ENCODE measurements at places on chromosomes 11 and 22.

DNA sequence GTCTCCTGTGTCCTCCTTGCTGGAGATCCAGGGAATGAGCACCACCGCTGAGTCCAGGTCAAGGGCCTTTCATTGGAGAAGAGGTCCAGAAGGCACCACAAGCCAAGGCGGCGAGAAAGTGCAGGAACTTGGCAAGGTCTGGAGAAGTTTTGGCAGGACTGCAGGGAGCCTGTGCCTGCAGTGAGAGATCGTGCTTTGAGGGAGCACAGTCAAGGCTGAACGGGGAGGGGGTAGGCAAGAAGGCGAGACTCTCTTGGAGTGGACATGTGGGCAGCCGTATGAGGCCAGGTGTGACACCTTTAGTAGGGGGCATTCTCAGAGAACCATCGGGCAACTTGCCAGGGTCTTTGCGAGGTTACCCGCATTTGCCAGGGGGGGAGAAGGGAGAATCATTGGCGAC lies 30.5 kb downstream of the LRRC10B start:
- DNase-seq, result no peak

DNA sequence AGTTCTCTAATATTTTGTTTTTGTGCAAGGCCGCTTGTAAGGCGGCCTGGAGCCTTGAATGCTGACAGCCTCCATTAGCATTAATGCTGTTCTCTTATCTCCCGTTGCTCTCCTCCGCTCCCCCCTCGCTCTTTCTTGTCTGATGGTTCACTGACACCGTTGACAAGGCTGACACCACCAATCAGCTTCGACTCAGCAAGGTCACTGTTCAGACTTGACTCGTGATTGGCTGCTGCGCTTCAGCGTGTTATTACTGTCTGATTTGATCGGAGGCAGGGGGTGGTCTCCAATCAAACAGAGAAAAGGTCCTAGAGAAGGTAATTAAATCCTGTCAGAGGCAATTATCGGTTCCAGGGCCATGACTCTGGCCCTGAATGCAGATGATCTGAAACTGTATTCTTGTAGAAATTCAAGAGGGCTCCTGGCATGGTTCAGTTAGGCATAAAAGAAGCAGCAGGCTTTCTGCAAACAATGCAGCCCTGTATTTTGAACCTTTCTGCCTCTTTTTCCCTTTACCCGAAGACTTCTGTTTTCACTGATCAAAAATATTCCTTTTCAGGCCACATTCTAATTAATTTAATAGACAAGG lies 49.3 kb upstream of the MPPED2 start:
- DNase-seq, result peak; percentile 47

DNA sequence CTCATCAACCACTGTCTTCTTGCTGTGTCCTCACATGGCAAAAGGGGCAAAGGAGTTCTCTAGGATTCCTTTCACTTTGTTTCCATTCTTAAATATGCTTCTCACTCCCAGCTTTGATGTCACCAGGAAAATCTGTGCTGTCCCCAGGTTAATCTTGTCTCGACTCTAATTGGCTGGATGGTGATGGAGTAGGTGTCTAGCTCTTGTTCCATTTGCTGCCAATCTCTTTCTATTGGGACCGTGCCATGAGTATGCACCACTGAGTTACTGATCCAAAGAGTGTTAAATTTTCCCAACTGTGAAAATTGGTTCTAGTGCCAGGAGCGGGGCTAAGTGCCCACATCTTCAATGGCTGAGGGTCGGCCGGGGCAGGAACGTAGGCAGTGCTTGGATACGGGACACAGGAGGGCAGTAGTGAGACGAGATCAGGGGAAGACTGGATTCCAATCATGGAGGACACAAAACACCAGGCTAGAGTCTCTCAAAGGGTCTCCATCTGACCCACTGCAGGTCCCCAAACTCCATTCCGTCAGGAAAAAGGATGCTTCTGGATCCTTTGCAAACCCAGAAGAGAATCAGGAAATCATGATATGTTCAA lies 47.7 kb upstream of the CSNK2A3 start:
- no peak for DNase-seq

DNA sequence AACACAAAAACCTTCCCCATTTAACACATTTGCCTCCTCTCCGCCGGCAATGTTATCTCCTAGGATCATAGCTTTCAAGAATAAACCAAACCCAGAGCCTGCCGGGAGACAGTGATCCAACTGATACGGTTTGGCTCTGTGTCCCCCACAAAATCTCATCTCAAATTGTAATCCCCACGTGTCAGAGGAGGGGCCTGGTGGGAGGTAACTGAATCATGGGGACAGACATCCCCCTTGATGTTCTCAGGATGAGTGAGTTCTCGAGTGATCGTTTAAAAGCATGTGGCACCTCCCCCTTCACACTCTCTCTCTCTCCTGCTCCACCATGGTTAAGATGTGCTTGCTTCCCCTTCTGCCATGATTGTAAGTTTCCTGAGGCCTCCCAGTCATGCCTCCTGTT lies 33.3 kb downstream of the RBFOX2 start:
- DNase-seq, result no peak

DNA sequence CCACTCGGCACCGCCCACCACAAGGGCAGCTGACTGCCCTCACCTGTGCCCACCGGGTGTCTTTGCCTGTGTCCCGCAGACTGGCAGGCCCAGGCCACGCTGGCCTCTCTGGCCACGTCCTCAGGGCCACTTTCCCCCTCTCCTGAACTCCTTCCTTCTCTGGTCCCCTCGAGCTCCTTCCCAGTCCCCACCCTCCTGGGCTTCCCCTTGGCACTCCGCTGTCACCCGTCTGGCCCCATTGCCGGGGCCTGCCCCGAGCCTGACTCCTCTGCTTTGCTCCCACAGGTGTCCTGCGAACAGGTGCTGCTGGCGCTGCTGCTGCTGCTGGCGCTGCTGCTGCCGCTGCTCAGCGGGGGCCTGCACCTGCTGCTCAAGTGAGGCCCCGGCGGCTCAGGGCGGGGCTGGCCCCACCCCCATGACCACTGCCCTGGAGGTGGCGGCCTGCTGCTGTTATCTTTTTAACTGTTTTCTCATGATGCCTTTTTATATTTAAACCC lies 14.2 kb downstream of the MCAT start:
- DNase-seq, result peak; percentile 61

DNA sequence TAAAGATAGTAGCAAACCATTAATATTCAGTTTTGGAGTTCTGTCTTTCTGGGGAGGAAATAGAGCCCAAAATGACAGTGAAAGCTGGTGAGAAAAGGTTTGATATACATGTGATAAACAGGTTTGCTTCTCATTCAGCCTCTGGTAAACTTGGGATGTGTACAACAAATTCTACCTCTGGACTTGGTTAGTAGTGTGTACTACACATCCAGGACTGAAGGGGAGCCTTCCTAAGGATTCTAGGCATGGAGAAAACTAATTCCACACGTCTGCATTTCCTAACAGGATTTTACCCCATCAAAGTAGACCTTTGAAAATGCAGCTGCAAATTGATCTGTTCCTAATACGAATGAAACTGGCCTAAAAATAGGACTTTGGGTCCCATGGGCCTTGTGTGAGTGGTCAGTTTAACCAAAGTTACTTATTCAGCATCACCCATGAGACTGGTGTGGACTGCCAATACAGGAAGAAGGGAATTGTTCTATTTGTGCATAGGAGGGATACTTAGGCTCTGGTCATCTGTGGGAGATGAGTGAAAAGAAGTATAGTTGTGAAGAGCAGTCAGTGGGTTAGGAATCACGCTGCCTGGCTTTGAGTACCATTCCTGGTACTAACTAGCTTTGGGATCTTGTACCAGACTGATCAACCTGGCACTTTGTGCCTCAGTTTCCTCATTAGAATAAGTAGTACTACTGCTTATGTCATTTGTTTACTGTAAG lies 74.2 kb downstream of the YAP1 start:
- no peak for DNase-seq

DNA sequence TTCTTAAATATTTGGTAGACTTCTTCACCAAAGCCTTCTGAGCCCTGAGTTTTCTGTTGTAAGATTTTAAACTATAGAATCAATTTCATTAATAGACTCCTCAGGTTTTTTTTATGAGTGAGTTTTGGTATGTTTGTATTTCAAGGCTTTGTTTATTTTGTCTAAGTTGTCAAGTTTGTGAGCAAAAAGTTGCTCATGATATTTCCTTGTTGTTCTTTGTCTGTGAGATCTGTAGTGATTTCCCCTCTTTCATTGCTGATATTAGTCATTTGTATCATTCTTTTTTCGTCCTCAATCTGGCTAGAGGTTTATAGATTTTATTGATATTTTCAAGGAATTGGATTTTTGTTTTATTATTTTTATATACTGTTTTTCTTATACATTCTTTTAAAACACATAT lies 121.0 kb downstream of the MORC2 start:
- no peak for DNase-seq

DNA sequence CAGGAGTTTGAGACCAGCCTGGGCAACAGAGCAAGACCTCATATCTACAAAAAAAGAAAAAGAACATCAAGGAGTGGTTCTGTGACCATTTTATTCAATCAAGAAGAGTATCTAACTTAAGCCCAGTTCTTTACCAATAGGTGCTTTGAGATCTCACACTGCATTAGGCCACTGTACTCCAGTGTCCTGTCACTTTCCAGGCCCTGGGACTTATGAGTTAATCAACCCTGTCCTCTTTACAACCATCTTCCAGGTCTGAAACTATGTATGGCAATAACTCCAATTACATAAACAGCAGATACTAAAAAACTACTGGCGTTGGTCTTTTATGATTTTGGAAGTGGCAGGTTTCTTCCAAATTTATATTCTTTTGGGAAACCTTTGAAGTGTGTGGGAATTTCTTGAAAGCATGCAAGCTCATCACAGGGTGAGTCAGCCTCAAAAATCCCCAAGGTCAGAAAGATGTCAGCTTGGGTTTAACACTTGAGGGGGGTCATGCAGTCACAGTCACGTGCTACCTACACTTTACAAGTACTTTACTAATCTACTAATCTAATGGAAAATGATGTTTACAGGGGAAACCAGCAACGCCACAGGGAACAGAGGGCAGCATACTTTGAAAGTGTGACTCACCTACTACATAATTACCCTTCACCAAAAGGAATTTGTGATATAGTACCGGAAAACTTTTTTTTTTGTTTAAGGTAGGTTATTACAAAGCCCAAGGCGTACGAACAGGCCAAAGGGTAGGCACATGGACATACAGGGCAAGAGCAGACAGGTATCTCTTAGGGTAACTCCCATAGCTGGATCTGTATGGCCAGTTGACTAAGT lies 15.6 kb downstream of the PISD start:
- DNase-seq, result no peak

- no peak for DNase-seq
Measured at GRCh38 chr22:44287741-44288140, 25.0 kb downstream of the SHISAL1 start.

- DNase-seq, result no peak
Measured at GRCh38 chr11:86160541-86161149, 83.9 kb upstream of the EED start.

DNA sequence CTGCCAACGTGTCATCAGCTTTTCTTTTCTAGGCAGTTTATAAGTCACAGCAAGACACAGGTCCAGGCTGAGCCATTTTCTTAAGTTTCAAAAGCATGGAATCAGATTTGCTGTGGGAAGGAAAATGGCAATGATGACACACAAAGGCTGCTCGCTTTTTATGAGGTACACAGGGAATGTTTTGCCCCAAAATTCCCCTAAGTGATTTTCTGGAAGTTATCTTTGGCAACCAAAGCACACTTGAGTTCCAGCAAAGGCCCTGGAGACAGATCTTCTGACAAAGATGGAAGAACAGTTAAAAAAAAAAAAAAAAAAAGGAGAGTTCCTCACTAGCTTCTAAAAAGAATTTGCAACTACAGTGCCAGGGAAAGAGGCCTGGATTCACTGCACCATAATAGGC lies 260.8 kb downstream of the LARGE1 start:
- no peak for DNase-seq

- no peak for DNase-seq
Measured at GRCh38 chr22:46612904-46613605, 7.1 kb upstream of the GRAMD4 start.

- no peak for DNase-seq
Measured at GRCh38 chr22:27598792-27599191, 202.8 kb downstream of the MN1 start.

DNA sequence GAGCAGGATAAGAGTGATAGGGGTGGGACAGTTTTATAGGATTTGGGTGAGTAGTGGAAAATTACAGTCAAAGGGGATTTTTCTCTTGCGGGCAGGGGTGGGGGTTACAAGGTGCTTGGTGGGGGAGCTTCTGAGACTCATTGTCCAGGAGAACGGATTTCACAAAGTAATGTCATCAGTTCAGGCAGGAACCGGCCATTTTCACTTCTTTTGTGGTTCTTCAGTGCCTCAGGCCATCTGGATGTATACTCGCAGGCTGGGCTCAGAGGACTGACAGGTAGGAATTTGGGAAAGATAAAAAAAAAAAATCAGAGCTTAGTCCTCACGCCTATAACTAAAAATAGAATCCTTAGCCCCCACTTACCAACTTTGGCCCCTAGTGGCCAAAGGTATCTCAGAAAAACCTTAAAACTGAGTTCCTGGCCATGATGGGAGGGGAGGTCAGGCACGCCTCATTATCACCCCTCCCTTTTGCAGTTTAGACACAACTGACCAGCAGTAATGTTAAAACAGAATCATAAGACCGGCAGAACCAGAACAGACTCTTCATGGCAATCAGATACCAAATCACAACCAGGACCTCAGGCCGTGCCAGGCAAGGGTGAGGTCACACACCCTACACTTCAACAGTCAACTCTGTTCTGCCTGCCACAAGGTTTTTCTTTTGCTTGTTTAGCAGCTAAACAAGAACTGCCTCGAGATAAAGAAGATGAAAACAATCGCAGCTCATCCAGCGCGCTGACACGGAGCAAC lies 8.9 kb upstream of the APOBEC3G start:
- no peak for DNase-seq

DNA sequence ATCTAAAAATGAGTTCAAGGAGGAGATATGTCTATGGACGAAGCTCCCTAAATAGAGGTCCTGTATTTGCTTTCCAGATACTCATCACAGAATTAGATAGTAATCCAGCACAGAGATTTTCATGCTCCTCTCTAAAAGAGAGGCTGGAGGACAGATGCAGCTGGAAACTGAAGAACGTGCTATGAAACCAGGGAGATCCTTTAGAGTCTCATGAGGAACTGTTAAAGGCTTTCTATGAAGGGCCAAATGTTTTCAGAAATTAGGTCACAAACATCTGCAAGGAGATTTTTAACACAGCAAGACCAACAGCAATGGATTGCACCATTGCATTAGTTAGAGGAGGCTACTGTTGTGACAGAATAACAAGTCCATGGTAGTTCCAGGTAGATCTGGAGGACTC lies 95.6 kb upstream of the ARHGAP20 start:
- no peak for DNase-seq

GRCh38 chr22:36864454-36865215 lies 3.8 kb downstream of the NCF4 start:
- no peak for DNase-seq
